Smooth muscle cell of the pulmonary artery (primary cell): ENCODE measurements at places on chromosomes 4 and X. TPM values are rescaled to one million over a fixed set of nuclear protein-coding genes. Genes with fewer than 3 reads are reported as not detected.

Gene GPR50
- total RNA-seq: not detected in 2 replicates

Gene HERC3
- total RNA-seq: 22.0 and 24.9 TPM in 2 replicates

Gene SAGE1
- not detected in 2 replicates for total RNA-seq

Gene LINC00632
- 9.7 and 13.3 TPM in 2 replicates for total RNA-seq

Gene ARSD
- 16.6 and 22.5 TPM in 2 replicates for total RNA-seq

Gene IL13RA1
- total RNA-seq: 68.8 and 74.0 TPM in 2 replicates

Gene LRCH2
- total RNA-seq: 10.9 and 11.7 TPM in 2 replicates

Gene ARMCX6
- total RNA-seq: 37.7 and 40.4 TPM in 2 replicates

Gene GPC3
- 0.56 and 19.5 TPM in 2 replicates for total RNA-seq

Gene CFAP99
- total RNA-seq: 0.13 TPM in 1 of 2 replicates, not detected in the other

Gene NEIL3
- total RNA-seq: 0.89 and 3.8 TPM in 2 replicates

Gene RRH
- total RNA-seq: not detected in 2 replicates

Gene S100P
- total RNA-seq: not detected in 2 replicates

Gene TREX2
- 1.7 and 1.9 TPM in 2 replicates for total RNA-seq

Gene DCX
- not detected in 2 replicates for total RNA-seq

Gene NR0B1
- 0.07 and 0.40 TPM in 2 replicates for total RNA-seq

Gene ERCC6L
- 0.63 and 1.6 TPM in 2 replicates for total RNA-seq

Gene PFKFB1
- total RNA-seq: 0.03 and 0.07 TPM in 2 replicates

Gene RHOXF1
- not detected in 2 replicates for total RNA-seq

Gene GAGE12E
- total RNA-seq: not detected in 2 replicates

Gene PLAC1
- not detected in 2 replicates for total RNA-seq

Gene UGT2A1
- not detected in 2 replicates for total RNA-seq

Gene MAGEH1
- 23.6 and 37.5 TPM in 2 replicates for total RNA-seq

Gene PDGFRA
- total RNA-seq: 298 and 562 TPM in 2 replicates

Gene ADH1A
- not detected in 2 replicates for total RNA-seq

Gene ARHGAP6
- total RNA-seq: 3.8 and 9.4 TPM in 2 replicates

Gene C4orf50
- under 0.01 TPM in 1 of 2 replicates, not detected in the other for total RNA-seq

Gene COL4A6
- 16.2 and 62.2 TPM in 2 replicates for total RNA-seq

Gene ADAMTS3
- total RNA-seq: 3.8 and 5.0 TPM in 2 replicates
